ENCODE measurements at places on chromosomes 3 and 15.

DNA sequence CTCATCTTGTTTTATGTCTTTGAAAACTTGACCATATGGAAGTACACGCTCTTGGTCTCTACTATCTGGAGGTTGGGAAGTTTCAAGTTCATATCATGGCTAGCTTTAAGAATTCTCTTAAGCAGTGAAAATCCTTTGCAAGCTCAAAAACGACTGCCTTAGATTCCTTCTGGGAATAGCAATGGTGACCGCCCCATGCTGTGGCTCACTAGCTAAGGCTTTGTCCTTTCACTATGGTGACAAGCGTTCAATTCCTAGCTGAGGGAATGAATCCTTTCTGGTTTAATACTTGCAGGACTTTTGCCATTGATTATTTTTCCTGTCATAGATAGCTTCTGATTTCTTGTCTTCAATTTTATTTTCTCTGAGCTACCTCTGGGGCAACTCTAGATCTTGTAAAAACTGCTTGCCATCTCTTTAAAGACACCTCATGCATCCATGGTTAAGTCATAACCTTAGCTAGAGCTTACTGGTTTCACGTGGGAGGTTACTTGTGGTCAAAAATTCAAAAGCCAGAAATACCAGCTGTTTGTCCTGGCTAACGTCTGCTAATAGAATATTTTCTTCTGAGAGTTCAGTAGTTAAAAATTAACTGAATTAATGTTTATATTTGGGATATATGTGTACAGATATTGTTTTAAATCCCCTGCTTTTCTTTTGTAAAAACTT, 673.4 kb upstream of the CBLB start:
- DNase-seq = no peak

GRCh38 chr3:37183976-37184375, 9.6 kb upstream of the LRRFIP2 start:
- DNase-seq = no peak

DNA sequence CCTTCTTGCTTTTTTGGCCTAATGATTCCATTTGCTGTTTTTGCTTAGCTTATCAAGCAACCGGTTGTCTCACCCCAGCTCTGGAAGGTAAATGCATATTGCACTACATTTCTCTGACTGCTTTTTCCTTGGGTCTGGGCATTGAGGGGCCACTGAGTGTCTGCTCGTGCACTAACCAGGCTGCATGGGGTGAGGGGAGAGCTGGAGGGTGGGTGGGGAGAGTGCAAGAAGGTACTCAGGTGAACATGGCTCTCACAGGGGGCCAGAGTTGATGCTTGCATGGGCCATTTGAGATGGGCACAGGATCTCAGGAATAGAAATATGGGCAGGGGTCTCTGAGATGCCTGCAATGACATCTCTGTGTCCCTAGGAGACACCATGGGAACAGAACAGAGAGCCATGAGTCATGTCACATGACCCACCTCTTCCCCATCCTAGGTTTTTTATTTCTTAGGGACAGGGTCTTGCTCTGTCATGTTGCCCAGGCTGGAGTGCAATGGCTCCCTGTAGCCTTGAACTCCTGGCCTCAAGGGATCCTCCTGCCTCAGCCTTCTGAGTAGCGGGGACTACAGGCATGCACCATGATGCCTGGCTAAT, 6.2 kb downstream of the ALPK3 start:
- no peak for DNase-seq

GRCh38 chr3:45932112-45932511, 11.2 kb upstream of the CXCR6 start:
- DNase-seq = no peak

DNA sequence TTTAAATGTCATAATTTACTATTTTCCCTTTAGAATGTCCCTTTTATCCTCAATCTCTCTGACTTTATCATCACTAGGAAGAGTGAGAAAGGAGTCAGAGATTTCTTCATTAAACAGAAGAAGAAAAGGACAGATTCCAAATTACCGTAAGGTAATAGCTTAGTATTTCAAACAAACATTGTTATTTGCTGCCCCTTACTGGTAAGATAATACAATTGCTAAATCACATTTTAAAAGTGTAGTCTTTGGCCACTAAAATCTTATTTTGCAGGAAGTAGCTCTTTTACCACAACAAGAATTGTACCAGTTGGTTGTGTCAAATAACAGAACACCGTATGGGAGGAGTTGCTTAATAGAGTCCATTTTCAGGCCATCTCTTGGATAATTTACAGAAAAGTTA, 53.7 kb downstream of the CGGBP1 start:
- no peak for DNase-seq

DNA sequence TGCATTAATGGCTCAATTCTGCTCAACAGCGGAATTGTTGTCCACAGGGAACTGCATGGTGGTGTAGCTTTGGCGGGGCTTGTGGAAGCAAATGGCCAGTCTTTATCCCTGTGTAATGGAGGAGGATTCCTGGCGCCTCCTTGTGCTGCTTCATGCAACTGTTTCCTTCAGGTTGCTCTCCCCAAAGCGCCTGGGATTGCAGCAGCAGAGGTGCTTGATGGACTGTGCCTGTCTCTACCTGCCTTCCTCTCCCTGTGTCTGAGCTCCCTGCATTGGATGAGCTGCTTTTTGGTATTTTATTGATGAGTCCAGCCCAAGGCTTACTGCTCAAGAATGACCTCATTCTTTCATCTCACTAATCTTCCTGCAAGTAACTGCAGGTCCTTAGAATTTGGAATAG, 72.9 kb upstream of the NDN start:
- DNase-seq = no peak

DNA sequence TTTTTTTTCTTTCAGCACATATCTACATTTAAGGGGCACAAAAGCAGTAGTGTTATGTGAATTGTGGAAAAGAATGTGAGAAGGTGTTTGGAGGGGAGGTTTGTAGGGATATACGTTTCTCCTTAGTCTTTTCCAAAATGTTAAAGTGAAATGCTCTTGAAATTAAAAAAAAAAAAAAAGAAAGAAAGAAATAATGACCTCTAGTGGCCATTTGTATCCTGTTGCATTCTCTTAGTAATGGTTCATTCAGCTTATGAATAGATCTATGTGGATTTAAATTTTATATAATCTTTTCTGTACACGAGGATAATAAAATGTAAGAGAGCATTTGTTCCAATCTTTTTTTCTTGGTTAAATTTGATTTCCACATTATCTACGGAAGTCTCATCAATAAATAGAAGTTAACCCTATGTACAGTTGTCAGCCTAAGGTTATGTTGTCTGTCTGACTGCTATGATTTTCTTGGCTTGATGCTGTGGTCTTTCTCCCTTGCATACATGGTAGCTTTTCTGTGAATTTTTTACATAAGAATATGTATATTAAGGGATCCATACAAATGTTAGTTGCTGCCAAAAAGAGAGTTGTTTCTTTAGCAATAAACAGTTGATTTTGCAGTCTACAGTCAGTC, 1.7 kb downstream of the P2RY13 start:
- no peak for DNase-seq

DNA sequence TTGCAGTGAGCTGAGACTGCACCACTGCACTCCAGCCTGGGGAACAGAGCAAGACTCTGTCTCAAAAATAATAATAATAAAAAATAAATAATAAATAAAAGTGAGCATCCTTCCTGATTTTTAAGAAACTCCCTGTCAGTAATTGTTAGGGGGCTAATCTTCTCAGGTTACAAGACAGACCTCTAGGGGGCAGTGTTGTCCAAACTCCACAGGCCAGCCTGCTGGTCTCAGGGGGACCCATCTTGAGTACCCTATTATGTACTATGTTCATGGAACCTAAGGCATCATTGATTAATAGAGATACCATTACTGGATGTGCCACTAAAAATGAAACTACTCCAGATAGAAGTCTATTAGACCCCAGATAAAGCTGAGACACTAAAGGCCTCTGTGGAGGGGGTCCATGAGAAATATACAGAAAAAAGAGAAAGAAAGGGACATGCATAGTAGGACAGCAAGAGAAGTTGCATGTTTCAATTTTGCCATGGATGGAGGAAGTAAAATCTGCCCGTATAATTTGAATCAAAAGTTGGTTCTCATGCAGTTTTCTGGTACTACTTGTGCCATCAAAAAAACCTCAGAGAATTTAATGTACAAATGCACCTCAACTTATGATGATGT, 85.5 kb upstream of the CDV3 start:
- DNase-seq = no peak

DNA sequence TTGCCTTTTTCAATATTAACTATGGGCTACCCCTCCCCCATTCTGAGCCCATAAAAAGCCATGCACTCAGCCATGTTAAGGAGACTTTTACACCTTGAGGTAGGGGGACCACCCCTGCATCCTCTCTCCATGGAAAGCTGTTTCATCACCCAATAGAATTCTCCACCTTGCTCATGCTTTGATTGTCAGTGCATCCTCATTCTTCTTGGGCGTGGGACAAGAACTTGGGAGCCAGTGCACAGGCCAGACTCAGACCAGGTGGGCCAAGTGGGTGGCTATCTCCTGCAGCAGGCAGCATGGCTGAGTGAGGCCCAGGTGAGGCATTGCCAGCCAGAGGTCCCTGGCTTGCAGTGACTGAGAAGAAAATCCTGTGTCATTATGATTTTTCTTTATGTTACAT, 357.4 kb upstream of the CDIN1 start:
- no peak for DNase-seq

GRCh38 chr15:35215093-35215492, 130.0 kb upstream of the NANOGP8 start:
- DNase-seq = no peak

- no peak for DNase-seq
Observed at GRCh38 chr3:38165722-38166387, 518 bp downstream of the OXSR1 start.

GRCh38 chr3:23836536-23837230, 30.9 kb downstream of the UBE2E1 start:
- no peak for DNase-seq

- DNase-seq = no peak
Observed at GRCh38 chr15:41511899-41512369, 1.7 kb downstream of the LTK start.

- no peak for DNase-seq
Observed at GRCh38 chr15:60889006-60889405, 340.1 kb downstream of the RORA start.

- DNase-seq = peak; percentile 39
Observed at GRCh38 chr15:35289024-35289617, 204.0 kb upstream of the NANOGP8 start.

GRCh38 chr15:58331560-58331912, 100.3 kb upstream of the LIPC start:
- no peak for DNase-seq

- DNase-seq = no peak
Observed at GRCh38 chr3:16088496-16088895, 86.0 kb upstream of the GALNT15 start.

DNA sequence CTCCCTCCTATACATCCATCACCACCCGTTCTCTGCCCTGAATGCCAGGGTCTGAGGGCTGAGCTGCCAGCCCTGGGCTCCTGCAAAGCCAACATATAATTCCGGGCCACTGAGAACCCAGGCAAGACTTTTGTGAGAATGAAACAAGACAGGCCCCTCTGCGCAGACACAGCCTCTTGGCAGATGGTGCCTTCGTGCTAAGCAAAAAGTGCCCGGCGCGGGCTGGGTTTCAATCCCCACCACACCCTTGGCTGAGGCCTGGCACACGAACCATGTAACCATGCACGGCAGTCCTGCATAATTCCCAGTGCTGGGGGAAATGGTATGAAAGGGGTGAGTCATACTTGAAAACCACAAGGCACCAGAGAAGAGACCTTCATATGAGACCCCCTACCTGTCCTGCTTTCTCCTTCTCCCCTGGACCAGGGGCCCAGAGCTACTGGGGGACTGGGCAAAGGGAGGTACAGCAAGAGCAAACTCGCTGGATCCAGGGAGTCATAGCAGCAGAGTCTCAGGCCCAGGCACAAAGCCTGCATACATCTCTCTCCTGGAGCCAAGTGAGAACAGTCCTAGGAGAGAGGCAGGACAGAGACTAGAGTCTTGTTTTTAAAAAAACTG, 26.1 kb upstream of the LOXL1 start:
- DNase-seq = peak; percentile 31

GRCh38 chr3:191997579-191998268, 536.8 kb downstream of the PYDC2 start:
- DNase-seq = no peak

GRCh38 chr3:15223685-15224572, 17.9 kb downstream of the CAPN7 start:
- DNase-seq = no peak

- DNase-seq = no peak
Observed at GRCh38 chr3:112470788-112471187, 28.5 kb downstream of the BTLA start.

GRCh38 chr3:49295489-49296058, 18.5 kb upstream of the C3orf62 start:
- no peak for DNase-seq

DNA sequence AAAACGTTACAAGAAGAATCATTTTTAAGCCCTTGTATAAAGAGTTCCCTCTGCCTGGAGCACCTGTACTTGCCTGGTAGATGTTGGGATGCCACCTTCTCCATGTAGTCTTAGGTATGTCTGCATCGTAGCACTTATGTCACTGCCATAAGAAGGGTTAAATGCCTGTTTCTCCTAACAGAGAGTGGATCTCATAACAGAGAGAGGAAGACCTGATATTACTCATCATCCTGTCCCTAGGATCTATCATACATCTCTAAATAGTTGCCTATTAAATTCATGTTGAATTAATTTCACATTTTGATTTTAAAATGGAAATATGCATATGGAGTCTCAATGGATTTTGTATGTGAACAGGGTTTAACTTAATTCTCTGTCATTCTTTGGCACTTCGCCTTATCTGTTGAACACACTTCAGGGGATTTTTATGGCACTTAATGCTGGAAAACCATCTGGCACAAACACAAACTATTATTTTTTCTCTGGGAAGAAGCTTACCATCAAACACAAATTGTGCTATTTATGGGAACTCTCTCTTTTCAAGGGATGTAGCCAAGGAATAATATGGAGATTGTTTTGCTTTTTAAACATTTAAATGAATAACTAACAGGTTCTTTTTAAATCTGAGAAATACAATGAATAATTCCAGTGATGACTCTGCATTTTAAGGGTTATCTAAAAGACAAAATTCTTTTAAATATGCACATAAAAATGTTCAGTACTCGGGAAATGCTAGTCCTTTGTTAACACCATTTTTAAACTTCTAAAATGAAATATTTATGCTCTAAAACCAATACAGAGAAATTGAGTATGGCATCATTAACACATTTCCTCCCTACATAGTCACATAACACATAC, 230.7 kb downstream of the ZNF385D start:
- DNase-seq = no peak

DNA sequence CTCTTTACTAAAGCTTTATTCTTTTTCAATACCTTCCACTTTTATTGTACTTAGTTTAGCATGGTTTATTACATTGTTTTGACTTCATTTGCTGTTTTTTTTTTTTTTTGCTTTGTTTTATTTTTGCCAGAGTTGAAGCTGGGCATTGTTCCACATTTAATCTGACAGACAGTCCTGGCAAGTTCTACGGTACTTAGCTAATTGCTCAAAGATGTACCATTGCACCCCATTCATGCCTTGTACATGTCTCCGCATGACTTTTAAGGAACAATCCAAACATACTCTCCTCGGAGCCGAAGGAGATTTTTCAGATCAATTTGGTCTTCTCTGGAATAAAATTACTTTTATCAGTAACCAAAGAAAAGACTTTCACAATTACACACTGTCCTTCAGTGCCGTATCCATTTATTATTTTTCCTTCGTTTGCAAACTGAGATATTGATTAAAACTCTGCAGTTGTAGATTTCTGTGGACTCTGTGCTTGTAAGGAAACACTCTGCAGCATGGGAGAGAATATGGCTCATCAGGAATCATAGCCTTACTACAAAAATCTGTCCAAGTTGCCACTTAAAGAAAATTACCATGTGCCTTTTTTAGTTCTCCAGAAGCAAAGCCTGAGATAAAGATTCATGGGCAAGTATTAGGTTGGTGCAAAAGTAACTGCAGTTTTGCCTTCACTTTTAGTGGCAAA, 952.0 kb downstream of the AGBL1 start:
- DNase-seq = no peak
